ENCODE measurements at places on chromosomes 2 and 18.

DNA sequence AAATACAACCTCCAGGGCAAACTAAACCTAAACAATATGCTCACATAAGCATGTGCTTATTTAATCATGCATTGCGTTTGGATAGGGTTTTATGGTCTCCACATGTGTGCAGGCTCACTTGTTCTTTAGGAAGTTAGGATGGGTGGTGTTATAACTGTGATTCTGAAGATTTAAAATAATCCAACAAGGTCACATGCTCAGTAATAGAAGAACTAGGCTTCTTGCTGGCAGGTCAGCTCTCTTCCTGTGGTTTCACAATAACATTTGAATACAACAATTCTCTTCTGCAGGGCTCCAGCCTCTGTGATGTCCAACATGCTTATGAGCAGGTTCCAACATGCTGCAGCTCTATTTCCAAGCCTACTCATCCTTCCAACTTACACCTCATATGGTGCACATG, 84.0 kb downstream of the MYL12B start:
- no peak for DNase-seq

DNA sequence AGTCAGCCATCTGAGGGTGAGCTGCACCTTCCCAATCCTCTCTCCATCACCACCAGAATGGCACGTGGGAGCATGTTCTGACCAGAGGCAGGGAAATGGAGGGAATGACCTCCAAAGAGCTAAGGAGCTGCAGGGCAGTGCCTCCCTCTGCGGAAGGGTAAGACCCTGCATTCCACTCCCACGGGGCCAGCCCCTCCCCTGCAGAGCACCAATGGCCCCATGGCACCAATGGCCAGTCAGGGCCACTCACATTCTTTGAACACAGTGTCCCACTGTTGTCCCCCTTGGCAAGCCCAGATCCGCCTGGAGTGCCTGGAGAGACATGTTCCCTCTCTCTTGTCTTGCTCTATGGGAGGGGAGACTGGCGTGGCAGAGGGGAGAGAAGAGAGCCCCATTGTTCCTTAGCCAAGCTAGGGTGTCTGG, 164.4 kb downstream of the TNS1 start:
- no peak for DNase-seq

DNA sequence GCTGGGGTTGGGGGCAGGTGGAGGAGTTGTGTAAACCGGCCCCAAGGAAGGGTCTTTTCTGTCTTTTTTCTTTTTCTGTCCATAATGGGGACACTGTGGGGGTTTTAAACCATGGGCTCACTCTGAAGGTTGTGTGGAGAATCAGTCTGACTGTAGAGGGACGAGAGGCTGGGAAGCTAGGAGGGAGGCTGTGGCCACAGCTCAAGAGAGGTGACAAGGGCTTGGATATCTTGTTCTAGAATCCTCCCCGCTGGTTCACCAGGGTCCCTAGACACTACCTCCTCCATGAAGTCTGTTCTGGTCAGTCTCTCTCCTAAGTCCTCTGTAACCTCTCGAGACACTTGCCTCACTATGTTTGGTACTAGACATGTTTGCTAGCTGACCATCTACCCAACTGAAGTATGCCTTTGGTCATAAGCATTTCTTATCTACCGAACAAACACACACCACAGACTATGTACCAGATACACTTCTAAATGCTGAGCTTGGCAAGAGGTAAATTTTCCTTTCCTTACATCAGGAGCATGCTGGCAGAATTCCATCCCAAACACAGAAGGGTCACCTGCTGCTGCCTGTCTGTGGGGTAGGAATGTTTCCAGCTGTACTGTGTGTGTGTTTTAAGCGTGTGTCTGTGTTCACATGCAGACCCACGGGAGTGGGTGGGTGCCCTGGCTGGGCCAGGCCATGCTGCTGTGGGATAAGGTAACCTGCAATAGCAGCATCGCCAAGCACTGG, 69.6 kb upstream of the MGAT4A start:
- no peak for DNase-seq

DNA sequence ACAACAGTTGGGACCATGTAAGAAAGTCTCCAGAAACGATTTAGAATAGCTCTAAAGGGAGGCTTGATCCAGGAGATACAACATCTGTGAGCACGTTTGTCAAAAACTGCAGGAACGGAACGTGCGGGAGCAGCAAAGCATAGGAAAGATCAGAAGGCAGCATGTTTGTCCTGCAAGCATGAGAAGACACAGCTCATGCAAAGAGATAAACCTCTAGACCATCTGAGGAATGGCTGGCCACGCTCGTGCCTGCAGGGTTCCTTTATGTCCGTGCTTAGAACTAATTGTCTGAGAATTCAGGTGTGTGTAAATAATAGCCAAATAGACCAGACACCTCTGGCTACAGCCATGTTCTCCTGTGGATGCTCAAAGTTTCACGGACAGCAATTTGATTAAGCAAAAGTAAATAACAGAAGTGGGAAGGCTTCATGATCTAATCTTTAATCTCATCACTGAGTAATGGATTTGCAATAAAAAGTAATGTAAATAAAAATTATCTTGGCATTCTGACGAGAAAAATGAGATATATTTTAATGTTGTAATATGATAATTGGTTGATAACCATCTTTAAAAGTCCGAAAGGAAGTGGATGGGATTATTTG, 534.8 kb upstream of the CDH7 start:
- DNase-seq, result no peak

GRCh38 chr2:97717613-97717995, 4.2 kb downstream of the ZAP70 start:
- no peak for DNase-seq
